AG04450 (cell line): ENCODE measurements at places on chromosomes 2 and 18. TPM values are rescaled to one million over a fixed set of nuclear protein-coding genes. Genes with fewer than 3 reads are reported as not detected.

DNA sequence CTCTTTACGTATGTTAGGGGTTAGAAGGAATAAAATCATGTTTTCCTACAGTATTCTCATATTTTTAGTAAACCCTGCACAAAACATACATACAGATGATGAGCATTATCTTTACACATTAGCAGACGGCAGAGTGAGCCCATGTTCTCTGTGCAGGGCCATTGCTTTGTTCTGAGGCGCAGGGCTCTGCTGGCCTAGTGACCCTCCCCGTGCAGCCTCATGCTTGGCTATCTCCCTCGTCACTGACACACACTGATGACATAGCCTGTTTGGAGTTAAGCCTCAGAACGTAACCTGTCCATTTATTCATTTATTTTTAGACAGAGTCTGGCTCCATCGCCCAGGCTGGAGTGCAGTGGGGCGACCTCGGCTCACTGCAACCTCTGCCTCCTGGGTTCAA is 115.9 kb upstream of the FOSL2 start:
- DNase-seq: no peak

DNA sequence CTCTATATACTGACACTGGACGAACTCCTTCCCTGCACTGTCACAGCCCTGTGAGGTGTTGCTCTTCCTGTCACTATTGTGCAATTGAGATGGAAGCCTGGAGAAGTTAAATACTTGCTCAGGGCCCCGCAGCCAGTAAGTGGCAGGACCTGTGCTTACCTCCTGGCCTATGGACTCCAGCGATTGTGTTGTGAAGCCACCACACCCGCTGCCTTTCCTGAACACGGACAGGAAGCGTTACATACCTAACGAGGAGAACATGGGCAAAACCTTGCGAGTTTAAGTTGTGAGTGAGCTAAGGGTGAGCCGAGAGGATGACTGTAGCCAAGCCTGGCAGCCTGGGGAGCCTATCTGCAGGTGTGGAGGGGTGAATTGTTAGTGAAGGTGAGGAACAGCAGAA is 26.1 kb downstream of the RAB31 start:
- no peak for DNase-seq

DNA sequence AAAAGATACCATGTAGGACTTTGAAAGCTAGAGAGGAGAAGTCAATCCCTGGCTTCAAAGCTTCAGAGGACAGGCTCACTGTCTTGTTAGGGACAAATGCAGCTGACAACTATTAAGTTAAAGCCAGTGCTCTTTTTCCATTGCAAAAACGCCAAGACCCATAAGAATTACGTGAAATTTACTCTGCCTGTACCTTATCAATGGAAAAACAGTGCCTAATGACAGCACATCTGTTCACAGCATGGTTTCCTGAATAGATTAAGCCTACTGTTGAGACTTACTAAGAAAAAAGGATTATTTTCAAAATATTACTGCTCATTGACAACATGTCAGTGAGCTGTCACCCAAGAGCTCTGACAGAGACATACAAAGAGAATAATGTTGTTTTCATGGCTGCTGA is 52.9 kb downstream of the ANKRD12 start:
- no peak for DNase-seq

GRCh38 chr2:95393901-95394300 is 8.6 kb upstream of the FAHD2A start:
- no peak for DNase-seq

Gene SERPINB13
- polyA plus RNA-seq: not detected in 2 replicates

GRCh38 chr2:237556773-237557632 is 9.4 kb upstream of the PRLH start:
- DNase-seq: no peak

DNA sequence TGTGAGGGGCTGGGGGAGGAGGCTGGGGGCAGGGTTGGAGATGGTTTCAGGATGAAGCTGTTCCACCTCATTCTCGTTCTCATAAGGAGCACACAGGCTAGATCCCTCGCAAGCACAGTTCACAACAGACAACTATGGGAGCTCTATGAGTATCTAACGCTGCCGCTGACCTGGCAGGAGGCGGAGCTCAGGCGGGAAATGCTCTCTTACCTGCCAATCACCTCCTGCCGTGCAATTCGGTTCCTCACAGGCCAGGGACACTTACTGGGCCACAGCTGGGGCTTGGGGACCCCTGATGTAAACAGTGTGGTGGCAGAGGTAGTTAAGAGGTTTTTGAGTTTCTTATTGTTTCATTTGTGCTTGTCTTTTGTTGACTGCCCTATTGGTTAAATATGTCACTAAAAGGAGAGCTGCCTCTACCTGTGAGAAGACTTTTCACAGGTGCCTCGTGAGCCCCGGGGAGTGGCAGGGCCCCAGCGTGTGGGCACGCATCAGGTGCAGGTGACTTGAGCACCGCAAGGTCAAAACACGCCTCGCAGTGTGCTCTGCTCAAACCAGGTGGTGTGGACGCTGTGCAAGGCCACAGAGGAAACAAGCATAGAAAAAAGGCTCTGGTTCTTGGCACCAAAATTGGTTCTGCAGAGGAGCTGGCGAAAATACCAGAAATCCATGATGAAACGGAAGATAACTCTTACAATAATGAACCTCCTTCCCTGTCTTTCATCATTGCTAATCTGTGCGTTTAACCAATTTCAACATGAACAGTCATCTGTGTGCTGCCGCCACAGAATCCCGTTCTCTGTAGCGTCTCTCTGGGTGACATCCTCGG is 10.2 kb downstream of the MLPH start:
- no peak for DNase-seq

Gene PLCL1
- polyA plus RNA-seq: 0.22 and 0.43 TPM in 2 replicates

DNA sequence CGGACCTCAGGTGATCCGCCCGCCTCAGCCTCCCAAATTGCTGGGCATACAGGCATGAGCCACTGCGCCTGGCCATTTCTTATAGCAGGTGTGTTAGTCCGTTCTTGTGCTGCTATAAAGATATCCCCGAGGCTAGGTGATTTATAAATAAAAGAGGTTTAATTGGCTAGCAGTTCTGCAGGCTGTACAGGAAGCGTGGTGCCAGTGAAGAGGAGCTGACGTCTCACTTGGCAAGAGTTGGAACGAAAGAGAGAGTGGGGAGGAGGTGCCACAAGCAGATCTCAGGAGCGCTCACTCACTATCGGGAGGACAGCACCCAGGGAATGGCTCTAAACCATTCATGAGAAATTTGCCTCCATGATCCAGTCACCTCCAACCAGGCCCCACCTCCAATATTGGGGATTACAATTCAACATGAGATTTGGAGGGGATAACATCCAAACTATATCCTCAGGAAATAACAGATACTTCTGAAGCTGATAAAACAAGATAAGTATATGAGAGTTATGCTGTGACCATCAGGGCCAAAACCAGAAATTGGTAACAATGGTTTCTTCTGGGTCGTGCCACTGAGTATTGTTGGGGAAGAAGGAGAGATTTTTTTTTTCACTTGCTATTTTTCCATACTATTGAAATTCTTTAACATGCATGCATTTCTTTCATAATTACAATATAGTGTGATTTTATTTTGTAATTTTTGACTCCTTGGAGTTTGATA is 7.4 kb upstream of the RMC1 start:
- DNase-seq: no peak

Gene FEV
- polyA plus RNA-seq: not detected in 2 replicates

Gene TTC39C
- polyA plus RNA-seq: 18.6 and 24.3 TPM in 2 replicates

Gene CD8B2
- not detected in 2 replicates for polyA plus RNA-seq

DNA sequence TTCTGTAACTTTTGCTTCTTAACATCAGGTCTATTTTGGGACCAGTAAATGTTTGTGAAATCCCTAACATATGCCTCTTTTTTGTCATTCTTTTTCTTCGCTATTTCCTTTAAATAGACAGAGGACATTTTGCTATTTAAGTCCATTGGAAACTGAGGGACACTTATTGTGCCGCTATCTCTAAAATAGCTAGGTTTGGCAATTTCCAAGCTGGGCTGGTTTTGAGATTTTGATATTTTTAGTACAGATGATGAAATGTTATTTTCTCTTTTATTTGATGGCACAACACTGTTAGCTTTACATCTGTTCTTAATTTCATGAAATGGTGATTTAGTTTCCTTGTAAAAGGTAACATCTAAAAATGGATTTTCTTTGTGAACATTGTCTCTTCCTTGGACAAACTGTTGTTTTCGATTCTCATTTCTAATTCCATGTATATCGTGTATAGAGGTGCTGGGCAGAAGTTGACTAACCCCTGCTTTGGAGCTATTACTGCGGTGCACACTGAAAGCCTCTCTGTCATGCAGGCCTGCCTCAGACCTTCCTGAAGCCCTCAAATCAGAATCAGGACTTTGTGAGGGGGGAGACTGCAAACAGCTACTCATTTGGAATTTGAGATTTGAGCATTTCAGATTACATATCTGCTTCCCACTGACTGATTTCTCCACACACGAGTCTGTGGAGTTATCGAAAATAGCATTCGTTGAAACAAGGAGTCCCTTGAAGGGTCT is 594 bp downstream of the RAD51AP2 start:
- no peak for DNase-seq

Gene ANKRD23
- polyA plus RNA-seq: 0.46 and 0.81 TPM in 2 replicates

DNA sequence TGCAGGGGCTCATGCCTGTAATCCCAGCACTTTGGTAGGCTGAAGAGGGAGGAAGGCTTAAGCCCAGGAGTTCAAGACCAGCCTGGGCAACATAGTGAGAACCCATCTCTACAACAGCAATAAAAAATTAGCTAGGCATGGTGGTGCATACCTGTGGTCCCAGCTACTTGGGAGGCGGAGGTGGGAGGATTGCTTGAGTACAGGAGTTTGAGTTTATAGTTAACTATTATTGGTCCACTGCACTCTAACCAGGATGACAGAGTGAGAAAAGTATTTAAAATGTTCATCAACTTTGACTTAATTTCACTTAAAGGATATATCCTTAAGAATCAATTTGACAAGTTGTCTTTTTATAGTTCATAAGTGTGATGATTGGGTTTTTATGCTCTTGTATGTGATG is 14.3 kb upstream of the GPD2 start:
- no peak for DNase-seq

DNA sequence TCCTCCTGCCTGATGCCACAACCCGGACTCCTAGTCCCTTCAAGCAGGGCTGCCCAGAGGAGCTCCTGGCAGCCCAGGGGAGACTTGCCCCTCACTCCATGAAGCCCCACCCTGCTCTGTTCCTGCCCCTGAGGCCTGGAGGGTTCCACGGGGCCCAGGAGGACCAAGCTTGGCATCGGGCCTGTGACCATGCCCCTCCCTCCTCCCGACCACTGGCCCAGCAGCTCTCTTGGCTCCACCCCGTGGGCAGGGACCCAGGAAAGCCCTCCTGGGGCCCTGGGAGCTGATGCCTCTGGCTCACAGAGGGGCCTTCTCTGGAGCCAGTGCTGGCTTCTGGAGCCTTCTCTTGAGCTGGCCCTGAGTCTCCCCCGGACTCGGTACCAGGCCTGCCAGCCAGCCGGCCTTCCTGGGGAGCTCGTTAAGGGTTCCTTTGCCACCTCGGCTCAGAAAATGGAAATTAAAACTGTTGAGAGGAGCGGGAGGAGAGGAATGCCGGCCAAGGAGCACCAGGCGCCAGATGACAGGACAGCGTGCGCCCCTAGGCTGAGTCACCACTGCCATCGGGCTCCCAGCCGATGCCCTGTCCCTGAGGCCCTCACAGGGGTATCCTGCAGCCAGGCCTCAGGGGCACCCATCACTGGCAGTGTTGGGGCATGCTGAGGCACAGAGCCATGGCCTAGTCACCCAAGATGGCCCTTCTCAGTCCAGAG is 40.6 kb upstream of the SNED1 start:
- no peak for DNase-seq

- DNase-seq: no peak
Measured at GRCh38 chr2:71939588-71940535, 207.8 kb downstream of the CYP26B1 start.

DNA sequence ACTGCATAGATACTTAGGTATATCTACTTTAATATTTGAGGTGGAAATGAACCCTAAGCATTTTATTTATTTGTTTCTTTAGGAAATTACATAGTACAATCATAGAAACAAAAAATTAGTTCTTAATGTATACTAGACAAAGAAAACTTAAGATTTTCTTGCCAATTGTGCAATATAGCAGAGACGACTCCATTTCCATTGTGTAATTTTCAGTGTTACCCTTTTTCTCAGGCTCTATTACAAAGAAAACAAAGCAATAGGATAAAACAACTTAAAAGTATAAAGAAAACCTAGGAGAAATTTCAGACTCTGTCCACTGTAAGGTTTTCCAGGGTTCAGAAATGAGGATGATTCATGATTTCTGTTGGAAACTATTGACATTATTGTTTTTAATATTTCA is 89.0 kb upstream of the SERTAD2 start:
- no peak for DNase-seq

DNA sequence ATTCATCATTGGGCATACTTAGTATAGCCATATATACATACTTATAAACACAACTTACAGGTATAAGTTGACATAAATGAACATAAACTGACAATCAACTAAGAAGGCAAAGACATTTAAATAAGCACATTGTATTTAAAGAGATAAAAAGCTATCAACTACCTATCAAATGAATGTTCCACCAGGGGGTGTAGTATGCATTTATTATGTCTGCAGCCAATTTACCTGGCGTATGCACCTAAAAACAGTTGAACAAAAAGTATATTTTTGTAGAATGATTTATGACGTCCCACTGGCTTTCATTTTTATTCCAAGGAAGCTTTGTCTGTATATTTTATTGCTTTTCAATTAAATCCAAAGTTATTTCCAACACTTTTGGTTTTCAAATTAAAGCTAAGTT is 323.5 kb downstream of the AFF3 start:
- no peak for DNase-seq

DNA sequence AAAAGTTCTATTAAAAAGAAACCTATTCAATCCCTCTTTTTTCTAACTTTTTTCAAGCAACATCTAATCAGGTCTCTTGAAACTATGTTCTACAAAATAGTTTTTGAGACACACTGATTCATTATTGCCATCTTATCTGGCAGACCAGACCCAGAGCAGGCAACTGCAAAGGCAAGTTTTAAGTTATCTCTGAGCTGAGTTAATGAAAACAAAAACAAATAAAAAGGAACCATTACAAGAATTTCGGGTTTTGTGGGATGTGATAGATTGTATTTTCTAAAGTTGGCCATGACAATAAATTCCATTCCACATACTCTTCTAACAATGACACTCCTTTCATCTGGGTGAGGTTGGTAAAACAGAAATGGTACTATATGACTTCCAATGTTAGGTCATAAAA is 15.2 kb upstream of the TWSG1 start:
- DNase-seq: no peak

DNA sequence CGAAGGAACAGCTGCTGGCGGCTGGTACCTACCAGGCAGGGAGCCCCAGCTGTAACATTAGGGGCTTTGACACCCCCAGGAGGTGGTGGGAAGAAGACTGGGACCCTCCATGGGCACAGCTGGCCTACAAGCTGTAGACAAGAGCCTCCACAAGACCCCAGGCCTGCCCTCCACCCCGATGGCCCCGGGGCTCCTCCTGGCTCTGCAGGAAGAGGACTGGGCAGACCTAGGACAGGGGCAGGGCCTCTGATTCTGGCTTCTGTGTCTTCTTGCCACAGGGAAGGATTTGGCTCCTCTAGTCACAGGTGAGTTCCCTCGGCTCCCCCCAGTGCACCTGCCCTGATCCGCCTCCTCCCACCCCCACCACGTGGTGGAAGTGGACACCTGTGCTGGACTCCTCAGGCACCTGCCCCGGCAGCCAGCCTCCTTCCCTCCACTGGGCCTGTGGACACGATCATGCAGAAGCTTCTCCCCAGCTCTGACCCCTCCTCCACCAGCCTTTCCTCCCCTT is 53.4 kb upstream of the ODC1 start:
- no peak for DNase-seq

GRCh38 chr2:11022064-11022463 is 110.3 kb downstream of the KCNF1 start:
- DNase-seq: no peak

- DNase-seq: no peak
Measured at GRCh38 chr18:39007031-39007902, 1441.7 kb upstream of the CELF4 start.
